Stimulated activated CD4-positive, alpha-beta T cell treated with anti-CD3 and anti-CD28 coated beads, Interleukin-1b, Interleukin-23, amount 100 ng/mL, for 1 hour (primary cell): ENCODE measurements at places on chromosomes 2 and 18.
A peak's percentile ranks its signal among the peaks of the same experiment; 100 is the strongest.

GRCh38 chr2:128187032-128187654 is 96.1 kb downstream of the UGGT1 start:
- DNase-seq: no peak

DNA sequence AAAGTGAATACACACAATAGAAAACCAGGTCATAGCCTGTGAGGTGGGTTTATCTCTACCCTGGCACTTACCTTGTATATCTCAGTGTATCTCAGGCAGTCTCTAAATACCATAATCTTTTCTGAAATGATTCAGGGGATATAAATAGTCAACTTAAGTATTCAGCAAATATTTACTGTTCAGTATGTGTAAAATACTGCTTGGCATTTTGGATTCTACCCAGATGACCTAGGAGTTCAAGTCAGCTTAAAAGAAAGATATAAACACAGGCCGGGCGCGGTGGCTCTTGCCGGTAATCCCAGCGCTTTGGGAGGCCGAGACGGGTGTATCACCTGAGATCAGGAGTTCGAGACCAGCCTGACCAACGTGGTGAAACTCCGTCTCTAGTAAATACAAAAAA is 23.8 kb downstream of the GRHL1 start:
- DNase-seq: no peak

DNA sequence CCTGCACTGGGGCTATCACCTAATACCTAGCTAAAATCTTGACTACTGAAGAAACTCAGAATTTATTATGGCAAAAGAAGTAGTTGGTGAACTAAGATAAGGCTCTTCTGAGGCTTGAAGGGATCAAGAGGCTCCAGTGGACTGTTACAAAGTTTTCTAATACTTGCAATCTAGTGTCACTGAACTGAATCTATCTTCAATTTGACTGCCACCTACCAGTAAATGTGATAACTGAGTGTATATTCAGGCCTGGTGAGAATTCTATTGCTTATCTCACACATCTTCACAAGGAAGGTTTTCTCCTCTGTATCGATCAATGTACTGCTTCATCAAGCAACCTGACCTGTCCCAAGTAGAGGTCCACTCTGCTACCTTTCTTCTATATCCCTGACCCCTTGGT is 40.8 kb downstream of the DARS1 start:
- DNase-seq: no peak

DNA sequence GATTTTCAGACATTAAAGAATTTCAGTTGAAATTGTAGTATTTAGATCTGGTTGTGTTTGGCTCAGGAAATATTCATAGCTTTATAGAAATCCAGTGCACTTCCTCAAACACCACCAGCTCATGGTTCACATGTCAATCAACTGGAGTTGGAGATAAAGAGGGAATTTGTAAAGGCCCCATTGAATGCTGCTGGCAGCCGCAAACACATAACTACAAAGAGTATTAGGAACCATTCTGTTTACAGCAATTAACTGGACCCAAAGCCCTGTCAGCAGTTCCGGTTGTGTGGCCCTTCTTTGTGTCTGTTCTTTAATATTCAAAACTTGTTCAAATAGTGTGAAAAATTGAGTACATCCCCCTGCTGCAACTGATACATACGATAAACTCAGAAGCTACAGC is 107.4 kb upstream of the LRRTM4 start:
- no peak for DNase-seq

DNA sequence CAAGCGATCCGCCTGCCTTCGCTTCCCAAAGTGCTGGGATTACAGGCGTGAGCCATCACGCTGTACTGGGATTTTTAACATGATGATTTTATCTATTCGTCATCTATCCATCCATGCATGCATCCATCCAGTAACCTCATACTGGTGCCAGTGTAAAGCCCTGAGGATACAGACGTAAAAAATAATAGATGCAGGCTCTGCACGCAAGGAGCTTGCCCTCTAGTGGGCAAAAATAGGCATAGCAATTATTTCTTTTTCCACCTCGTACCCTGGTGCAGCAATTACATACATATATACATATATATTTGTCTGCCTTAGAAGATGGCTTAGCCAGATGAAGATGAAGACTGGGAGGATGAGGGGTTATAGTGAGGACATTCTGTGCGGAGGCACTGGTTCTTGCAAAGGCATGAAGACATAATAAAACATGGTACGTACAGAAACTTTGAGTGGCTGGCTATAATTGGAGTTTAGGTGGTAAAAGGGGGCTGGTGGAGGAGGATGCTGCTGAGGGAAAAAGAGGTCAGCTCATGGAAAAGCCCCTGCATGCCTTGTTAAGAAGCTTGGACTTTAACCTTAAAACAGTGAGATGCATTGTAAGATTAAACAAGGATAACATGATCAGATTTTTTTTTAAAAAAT is 19.6 kb upstream of the RPIA start:
- DNase-seq: no peak

DNA sequence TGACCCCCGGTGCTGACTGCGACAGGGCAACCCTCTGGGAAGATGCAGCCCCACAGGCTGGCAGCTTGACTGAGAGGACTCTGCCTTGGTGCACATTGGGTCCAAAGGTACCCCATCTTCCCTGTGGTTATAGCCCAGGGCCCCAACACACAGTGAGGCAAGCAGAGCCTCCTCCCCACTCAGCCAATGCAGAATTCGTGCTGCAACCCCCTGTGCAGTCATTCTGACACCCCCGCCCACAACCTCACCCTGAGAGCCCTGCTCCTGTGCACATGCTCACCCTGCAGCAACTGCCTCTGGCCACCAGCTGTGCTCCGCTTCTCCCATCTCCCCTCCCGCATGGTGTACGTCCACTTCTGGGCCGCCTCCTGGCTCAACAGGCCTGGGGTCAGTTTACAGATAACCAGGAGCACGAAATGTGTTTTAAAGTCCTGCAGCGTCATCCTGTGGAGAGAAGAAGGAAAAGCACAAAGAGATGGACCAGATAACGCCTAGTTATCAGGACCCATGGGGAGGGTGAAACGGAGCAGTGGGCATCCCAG is 24.4 kb downstream of the CAPN14 start:
- no peak for DNase-seq

- no peak for DNase-seq
Observed at GRCh38 chr2:101983486-101983885, 8.3 kb upstream of the IL1R2 start.

GRCh38 chr18:48663931-48664847 is 125.4 kb downstream of the CTIF start:
- DNase-seq: peak; percentile 16

GRCh38 chr2:58571181-58571852 is 330.2 kb upstream of the FANCL start:
- no peak for DNase-seq

DNA sequence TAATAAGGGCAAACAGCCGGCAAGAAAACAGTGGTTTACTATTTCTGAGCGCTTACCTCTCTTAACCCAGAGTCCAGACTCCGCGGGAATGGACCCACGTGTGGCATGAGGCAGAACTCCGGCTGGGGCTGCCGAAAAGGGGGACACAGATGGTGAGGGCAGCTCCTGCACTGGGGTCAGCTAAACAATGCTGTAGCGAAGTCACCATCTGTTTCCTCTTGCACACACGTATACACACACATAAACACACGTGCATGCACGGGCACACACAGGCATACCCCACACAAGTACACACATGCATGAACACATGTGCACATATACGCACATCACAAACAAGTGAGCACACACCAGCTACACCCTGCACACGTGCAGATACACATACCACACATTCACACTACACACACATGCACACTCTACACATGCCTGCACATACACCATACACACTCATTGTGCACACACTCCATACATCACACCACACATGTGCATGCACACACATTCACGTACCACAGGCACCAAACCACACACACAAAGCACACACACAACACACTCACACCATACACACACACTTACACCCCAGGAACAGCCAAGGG is 105.9 kb upstream of the ID2 start:
- DNase-seq: no peak

GRCh38 chr2:202185156-202185555 is 53.2 kb downstream of the SUMO1 start:
- DNase-seq: no peak

DNA sequence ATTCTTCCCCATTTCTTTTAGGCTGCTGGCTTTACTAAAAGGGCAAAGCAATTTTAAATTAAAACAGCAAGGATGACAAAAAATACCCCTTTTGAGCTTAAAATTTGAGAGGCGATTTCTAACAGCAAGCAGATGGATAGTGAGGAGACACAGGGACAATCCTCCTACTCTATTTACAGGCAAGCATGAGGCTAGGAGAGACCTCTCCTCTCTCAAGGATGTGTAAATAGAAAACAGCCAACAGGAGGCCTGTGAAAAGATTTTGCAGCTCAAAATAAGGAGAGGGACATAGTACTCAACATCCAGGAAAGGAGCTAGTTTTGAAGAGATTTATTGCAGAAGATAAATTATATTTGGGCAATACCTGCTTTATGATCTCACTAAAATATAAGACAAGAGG is 53.8 kb downstream of the LINC00305 start:
- DNase-seq: no peak

DNA sequence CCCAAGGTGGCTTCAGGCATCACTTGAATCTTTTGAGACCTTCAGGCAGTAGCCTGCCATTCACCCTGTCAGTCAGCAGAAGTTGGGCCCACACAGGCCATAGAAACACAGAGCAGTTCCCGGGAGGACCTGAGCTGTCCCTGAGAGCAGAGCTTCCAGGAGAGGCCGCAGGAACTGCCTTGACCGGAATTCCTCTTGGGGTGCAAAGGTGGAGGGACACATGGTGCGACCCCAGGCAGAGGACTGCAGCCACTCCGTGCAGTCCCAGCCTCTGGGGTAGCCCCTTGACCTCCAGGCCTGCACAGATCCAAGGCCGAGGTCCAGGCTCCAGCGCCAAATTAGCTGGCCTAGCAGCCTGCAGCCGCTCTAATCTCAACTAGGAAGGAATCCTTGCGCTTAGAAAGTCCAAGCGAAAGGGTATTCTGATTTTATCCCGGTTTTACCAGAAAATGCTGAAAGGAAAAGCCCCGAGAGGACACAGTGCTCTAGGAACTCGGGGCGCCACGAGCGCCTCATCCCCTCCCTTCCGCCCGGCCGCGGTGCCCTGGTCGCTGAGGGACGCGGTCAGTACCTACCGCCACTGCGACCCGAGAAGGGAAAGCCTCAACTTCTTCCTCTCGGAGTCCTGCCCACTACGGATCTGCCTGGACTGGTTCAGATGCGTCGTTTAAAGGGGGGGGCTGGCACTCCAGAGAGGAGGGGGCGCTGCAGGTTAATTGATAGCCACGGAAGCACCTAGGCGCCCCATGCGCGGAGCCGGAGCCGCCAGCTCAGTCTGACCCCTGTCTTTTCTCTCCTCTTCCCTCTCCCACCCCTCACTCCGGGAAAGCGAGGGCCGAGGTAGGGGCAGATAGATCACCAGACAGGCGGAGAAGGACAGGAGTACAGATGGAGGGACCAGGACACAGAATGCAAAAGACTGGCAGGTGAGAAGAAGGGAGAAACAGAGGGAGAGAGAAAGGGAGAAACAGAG is 5.4 kb downstream of the SIX2 start:
- no peak for DNase-seq

GRCh38 chr2:141579071-141579470 is 551.7 kb downstream of the LRP1B start:
- DNase-seq: no peak

GRCh38 chr2:181426672-181427071 is 30.5 kb upstream of the ITGA4 start:
- no peak for DNase-seq

GRCh38 chr2:47386551-47386950 is 16.4 kb upstream of the MSH2 start:
- DNase-seq: no peak

DNA sequence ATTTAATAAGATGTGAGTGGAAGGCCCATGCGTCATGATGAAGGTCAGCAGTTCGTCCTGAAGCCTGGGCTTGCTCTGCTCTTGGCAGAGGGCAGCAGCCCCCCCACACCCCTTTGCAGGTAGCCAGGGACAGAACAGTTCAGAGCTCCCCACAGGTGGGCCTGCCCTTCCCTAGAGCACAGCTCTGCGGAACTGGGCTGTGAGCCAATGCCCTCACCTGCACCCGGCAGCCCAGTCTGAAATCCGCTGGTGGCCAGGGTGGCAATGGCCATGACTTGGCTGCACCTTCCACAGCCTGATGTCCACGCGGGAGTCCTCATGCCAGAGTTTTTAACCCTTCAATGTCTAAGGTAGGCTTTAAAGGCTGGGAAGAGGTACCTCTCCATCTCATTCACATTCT is 136.7 kb downstream of the ACKR3 start:
- no peak for DNase-seq

GRCh38 chr2:238351315-238351714 is 31.0 kb downstream of the TRAF3IP1 start:
- no peak for DNase-seq

DNA sequence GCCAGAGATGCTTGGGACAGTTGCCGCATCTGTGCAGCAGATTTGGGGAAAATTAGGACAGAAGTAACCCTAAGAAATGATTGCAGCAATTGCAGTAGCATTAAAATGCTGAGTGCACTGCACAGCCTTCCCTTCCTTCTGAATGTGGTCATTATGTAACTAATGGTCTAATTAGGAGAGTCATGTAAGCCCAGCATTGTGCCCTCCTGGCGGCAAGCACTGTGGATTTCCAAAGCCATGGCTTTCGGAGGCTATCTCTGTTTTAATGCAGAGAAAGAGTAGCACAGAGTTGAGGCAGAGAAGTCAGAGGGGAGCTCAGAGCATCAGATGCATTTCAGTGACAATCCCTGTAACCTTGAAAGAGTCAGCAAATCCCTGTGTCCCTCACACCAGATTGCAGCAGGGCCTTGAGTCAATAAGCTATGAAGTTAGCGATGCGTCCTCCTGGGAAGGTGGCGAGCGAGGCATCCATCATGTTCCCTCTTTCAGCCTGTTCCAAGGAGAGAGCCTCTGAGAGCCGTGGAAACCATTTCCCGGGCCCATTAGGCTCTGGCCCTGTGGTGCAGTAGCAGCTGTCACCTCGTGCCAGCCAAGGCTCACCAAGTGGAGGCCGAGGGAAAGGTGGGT is 307.2 kb downstream of the FBXO15 start:
- DNase-seq: no peak

DNA sequence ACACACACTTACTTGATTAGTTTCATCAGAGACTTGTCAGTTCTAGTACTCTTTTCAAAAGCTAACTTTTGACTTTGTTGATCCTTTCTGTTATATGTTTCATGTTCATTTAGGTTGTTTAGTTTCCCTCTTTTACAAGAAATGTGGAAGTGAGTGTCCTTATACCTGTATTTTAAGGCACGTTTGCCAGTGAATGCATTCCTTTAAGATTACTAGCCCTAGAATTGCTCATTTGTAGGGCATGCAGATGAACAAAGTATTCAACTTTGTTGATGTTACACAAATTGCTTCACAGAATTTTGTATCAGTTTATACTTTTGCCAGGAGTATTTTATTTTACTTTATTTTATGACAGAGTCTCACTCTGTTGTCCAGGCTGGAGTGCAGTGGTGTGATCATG is 6.3 kb downstream of the IL1RL2 start:
- DNase-seq: no peak

DNA sequence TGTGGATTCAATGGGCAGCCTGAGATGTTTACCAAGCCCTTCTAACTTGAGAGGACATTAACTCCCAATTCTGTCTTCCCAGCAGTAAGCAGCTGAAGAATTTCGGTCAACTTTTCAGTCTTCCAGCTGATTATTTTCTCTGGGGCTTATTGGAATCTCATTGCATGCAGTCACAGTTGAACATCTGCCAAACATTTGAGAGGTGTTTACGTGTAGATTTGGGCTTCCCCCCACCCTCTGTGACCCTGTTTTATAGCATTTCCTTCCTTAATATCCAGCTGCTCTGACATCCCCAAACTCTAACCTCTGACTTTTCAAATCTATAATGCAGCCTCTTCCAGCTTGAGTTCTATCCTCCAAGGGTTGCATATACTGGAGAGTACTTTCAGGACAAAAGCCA is 16.5 kb upstream of the VIT start:
- no peak for DNase-seq

GRCh38 chr18:42176599-42176998 is 221.6 kb downstream of the PIK3C3 start:
- DNase-seq: no peak
